ENCODE measurements at places on chromosomes 13 and 19.
A peak's percentile ranks its signal among the peaks of the same experiment; 100 is the strongest.

DNA sequence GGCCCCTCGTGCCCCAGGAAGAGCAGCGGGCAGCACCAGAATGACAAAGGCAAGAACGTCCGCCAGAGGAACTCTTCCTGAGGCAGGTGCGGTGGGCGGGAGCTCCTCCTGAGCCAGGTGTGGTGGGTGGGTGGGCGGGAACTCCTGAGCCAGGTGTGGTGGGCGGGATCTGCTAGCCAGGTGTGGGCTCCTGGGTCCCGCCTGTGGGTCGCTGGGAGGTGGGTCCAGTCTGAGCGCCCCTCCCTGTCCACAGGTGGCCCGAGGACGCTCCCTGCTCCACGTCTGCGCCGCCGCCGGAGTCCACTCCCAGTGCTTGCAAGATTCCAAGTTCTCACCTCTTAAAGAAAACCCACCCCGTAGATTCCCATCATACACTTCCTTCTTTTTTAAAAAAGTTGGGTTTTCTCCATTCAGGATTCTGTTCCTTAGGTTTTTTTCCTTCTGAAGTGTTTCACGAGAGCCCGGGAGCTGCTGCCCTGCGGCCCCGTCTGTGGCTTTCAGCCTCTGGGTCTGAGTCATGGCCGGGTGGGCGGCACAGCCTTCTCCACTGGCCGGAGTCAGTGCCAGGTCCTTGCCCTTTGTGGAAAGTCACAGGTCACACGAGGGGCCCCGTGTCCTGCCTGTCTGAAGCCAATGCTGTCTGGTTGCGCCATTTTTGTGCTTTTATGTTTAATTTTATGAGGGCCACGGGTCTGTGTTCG is 7.0 kb upstream of the HCN2 start:
- peak; percentile 22 for DNase-seq

GRCh38 chr19:51140441-51140840 is 1.7 kb upstream of the SIGLEC7 start:
- no peak for DNase-seq

- no peak for DNase-seq
Observed at GRCh38 chr19:38596057-38596981, 21.4 kb downstream of the MAP4K1 start.

GRCh38 chr19:16951529-16951928 is 62.7 kb downstream of the F2RL3 start:
- peak; percentile 27 for DNase-seq

GRCh38 chr19:4493104-4493928 is 21.2 kb downstream of the HDGFL2 start:
- DNase-seq, result no peak

- no peak for DNase-seq
Observed at GRCh38 chr19:46742926-46743480, 2.9 kb upstream of the FKRP start.

DNA sequence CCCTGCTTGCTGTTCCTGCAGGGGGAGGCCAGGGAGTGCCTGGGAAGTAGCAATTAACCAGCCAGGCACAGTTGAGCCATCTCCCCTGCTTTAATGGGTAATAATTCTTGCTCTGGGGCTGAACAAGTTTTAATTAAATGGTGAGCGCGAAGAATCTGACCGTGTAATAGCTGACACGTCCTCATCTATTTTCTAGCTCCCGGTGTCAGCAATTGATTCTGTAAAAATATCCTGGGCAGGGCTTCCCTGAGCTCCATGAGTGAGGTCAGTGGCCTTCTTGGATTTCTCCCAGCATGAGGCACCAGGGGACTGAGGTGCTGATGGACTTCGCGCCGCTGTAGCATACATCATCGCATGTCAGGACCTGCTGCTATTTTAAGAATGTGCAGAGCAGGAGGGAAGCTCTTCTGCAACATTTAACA is 26.9 kb downstream of the SIPA1L3 start:
- peak; percentile 57 for DNase-seq

- DNase-seq, result no peak
Observed at GRCh38 chr19:47768604-47769003, 9.9 kb upstream of the SELENOW start.

GRCh38 chr19:1449467-1450442 is at the start of gene APC2:
APC2 (plus strand) TSS chr19:1450121; CDS start chr19:1453002, 2,881 bp downstream.
- DNase-seq, result no peak

DNA sequence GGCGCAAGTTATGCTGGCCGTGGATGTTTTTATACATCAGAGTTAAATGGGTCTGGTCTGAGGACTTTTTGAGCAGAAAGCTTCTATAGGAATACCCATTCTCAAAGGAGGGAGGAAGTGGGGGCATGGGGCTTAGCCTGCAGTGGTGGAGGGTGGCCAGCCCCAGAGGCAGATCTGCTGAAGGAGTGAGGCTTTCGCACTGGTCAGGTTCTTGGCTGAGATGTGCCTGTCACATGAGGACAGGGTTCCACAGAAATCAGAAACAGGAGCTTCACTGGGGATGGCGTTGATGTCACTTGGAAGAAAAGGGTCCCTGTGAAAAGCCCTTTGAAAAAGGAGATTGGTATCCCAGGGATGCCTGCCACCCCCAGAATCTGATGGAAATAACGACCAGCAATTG is 100.7 kb upstream of the MCF2L start:
- no peak for DNase-seq

- DNase-seq, result no peak
Observed at GRCh38 chr13:38167164-38167822, 182.4 kb upstream of the UFM1 start.
